Activated T-cell treated with anti-CD3 and anti-CD28 coated beads, Interleukin-2, amount 50 U/mL, for 24 hours (primary cell): ENCODE measurements at places on chromosomes 5 and 9.

- no peak for DNase-seq
These were observed 3.2 kb downstream of the RAB24 start for GRCh38 chr5:177300236-177300880.

GRCh38 chr9:74772121-74772520 is 115.6 kb downstream of the TRPM6 start:
- DNase-seq, result no peak

DNA sequence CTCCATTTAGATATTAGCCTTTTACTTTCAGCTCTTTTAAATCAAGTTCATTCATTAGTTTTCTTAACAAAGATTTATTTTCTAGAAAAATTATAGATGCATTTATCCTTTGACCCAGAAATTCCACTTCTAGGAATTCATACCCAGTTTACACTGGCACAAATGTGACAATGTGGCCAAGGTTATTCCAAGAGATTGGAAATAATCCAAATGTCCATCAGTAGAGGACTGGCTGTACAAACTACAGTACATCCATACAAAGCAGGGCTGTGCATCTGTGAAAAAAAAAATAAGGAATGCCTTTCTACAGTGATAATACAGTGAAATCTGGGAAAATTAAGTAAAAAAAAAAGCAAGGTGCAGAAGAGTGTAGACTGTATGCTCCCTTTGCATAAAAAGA is 149.2 kb downstream of the GABBR2 start:
- DNase-seq, result no peak

- no peak for DNase-seq
These were observed 367.2 kb downstream of the OSTF1 start for GRCh38 chr9:75455444-75455921.

DNA sequence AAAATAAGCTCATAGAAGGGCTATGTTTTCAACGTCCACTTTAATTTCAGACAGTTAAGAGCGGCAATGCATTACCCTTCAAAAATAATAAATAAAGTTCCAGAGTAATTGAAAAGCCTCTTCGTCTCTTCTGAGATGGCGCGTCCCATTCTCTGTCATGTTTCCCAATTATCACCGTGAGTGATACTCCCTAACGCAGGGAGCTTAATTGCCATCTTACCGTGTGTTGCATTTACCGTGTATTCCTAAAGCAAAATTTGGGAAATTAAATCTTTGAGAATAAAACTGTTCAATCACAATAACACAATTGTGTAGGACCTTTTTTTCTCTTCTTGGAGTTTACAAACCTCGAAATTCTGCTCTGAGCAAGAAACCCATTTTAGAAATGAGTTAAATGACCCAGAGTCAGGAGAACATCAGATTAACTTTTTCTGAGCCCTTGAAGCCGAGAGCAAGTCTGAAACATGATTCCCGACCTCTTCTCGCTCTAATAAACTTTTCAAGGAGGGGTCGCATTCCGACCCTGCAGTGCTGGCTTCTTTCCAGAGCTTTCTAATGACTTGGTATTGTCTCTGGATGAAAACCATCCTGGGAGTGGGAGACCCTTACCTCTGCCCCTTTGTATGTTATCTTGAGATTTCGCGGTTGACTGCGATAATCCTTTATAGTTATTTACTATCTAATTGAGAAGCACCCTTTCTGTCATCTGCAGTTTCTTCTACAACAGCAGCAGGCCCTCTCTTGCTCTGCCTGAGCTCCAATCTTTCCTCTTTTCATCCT is 251.5 kb downstream of the FSTL4 start:
- DNase-seq, result no peak

GRCh38 chr9:91945277-91946085 is 4.5 kb downstream of the ROR2 start:
- DNase-seq, result no peak
